ENCODE measurements at places on chromosomes 2 and 18.
A peak's percentile ranks its signal among the peaks of the same experiment; 100 is the strongest.

- no peak for DNase-seq
These were observed 94.5 kb downstream of the LAMA1 start for GRCh38 chr18:7023063-7023580.

- DNase-seq: peak; percentile 85
These were observed 577 bp upstream of the TANC1 start for GRCh38 chr2:158967731-158968395.

DNA sequence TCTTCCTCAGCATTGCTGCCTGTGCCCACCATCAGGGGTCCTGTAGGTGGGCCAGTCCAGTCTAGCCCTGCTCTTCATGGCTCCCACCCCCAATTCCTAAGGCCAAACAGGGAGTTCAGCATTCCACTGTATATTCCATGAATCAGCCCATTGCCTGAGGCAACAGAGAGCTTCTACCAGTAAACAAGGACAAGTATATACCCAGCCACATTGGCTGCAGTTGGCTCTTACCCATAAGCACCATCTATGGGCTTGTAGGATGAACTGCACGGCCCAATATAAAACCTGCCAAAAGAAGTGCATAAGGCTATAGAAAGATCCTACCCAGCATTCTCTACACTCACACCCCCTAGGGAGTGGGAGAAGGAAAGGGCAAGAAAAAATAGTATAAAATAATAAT, 95.1 kb upstream of the SALL3 start:
- DNase-seq: no peak

DNA sequence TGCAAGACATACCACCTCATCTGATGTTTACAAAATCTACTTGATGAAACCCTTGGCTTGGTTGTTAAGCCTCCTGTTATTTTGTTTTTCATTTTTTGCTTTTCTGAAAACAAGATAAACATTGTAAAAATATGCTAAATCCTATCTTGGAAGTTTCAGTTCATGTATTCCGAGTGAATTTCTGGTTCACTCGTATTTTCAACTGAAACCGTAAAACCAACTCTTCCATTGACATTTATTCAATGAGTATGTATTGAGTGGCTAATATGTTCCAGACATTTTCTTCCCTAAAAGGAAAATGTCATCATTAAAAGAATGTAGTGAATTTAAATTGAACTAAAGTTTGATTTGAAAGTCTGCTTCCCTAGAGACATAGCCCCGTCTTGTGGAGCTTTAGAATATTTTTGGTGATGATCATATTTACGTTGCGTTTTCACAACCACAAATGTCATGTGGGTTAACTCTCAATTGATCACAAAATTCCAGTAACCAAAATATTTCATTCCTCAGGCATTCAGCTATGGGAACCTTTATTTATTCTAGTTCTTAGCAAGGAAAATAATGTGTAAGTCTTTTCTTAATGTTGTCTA, 204.2 kb downstream of the MBD2 start:
- DNase-seq: no peak

DNA sequence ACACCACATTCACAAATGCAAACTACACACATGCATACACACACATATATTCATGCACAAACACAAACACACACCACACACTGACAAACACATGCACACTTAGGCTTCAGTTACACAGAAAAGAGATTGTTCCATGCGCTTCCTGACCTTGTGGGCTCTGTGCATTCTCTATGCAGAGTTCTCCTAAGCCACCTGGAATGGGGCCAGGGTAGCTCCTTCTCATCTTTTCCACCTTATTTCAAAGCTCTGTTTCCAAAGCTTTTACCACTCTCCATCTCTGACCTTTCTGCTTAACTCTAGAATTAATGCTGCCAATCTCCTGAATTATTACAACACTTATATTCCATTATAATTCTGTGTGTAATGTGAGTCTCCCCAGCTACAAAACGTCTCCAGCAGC, 522.3 kb upstream of the MYT1L start:
- DNase-seq: no peak

DNA sequence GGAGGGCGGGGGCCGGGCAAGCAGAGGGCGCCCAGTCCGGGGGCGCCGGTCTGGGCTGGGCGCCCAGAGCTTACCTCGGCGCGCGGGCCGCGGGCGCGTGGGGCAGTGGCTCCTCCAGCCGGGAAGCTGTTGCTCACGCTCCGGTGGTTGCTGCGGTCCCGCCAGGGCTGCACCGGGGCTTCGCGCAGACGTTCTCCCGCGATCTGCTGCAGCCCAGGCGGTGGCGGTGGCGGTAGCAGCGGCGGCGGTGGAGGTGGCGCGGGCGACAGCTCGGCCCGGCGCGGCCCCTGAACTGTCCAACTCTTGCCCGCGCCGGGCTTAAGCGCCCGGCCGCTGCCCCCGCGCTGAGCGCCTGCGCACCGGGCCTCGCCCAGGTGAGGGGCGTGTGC, 391 bp downstream of the ZNF385B start:
- no peak for DNase-seq

GRCh38 chr2:25506226-25506625, 164.5 kb upstream of the DNMT3A start:
- no peak for DNase-seq

DNA sequence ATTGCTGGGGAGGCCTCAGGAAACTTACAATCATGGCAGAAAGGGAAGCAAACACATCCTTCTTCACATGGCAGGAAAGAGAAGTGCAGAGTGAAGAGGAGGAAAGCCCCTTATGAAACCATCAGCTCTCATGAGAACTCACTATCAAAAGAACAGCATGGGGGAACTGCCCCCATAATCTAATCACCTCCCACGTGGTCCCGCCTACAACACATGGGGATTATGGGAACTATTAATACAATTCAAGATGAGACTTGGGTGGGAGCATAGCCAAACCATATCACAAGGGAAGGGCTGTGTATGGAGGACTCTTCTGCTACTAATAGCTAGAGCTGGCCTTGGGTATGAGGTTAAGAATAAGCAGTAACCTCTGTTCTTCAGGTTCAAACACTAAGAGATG, 8.8 kb upstream of the SETBP1 start:
- no peak for DNase-seq

- no peak for DNase-seq
These were observed 101.8 kb upstream of the MYO3B start for GRCh38 chr2:170076189-170076588.

DNA sequence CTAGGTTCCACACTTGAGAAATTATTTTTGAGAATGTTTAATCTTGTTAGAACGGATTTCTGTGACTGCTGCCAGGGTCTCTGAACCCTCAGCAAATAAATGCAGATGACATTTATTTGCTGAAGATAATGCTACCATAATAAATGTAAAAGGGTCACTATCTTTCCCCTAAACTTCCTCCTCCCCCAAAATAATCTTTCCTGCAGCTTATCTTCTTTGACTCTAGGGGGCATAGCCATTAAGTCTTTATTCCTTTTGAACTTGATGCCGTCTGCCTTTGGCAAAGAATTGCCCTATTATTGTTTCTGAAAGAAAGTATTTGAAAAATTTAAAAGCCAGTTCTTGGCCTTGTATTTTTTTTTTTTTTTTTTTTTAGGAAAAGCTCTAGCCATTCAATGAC, 63.6 kb upstream of the ACSL3 start:
- peak; percentile 42 for DNase-seq

DNA sequence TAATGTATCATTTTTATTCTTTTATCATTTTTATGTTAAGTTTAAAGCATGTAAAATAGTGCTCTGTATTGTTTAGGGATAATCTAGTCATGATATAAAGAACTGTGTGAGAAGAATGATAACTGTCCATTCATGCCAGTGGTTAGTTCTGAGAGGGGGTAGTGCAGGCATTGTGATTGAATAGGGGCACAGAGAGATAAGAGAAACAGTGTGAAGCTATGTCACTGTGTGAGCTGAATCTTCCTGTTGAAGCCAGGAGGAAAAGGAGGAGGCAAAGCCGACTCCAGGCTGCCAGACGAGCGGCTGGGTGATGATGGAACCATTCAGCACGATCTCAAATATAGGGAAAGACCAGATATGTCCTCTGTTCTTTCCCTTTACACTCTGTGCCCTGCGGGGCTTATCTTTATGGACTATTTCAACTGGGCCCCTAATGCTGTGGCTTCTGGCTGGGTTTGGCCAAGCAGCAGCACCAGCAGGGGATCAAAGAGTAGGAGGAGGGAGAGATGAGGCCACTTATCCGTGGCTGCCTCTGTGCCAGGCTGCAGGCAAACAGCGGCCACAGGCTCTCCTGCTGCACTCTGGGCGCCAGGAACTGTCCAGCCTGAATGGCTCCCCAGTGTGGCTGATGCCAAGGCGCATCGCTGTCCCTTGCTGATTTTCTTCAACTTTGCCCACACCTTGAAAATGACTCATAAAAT, 128.0 kb downstream of the SPP2 start:
- no peak for DNase-seq

DNA sequence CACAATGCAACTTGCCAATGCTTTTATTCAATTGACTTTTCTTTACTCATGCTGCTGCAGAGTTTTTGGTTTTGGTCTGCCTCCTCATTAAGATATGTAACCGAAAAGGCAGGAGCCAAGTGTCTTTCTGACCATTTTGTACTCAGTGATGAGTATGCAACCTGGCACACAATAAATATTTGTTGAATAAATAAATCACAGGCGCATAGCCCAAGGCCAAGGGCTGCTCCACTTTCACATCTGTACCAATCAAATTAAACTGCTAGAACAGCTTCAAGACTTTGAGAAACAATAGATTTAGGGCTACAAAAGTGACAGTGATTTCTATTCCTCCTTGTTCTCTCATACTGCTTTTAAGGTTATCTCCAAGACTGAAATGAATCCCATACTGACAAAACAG, 828.2 kb downstream of the RNF144A start:
- no peak for DNase-seq

DNA sequence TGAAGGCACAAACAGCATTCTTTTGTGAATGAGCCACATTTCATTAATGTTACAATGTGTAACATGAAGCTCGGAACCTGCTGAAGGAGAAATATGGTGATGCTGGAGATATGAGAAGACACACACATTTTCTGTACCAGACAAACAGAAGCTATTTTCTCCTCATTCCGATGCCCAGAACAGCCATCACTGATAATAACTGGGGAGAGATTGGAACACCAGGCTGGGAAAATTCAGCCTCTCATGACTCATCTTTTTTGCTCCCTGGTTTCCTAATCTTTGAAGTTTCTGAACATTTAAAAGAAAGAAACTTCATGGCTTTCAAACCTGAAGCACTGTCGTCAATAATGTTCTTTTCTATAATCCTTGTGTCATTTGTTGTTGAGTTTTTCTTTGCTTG, 110.9 kb downstream of the LYPD6 start:
- DNase-seq: no peak

- no peak for DNase-seq
These were observed 74.4 kb upstream of the COPS8 start for GRCh38 chr2:237011206-237011795.

DNA sequence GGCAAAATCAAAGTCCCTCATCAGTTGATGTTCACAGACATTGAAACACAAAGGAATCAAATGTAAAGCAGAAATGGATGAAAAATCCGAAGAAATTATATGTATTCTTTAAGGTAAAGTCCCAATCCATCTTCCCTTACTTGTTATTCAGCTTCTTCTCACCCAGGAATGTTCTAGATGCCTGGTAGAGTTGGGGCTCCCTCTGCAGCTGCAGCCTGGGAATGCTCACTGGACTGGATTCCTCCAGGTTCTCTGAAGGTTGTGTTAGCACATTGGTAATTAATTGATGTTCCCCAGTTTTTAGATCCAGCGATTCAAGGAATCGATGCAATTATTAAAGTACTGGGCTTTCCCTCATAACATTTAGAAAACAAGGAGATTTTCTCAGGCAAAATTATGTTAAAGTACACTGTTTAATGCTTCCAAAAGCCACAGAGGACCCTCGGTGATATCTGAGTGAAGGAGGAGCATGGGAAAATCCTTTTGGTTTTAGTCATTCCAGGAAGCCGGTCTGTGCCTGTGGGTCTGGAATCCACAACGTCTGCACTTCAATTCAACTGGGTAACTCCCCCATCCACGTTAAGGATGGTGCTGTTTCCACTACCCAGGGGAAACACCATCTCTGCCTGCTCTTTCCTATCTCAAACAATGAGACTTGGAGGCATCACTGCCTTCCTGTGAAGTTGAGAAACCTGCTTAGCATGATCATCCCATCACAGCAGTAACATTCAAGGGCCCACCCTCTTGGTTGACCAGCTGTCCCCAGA, 22.0 kb downstream of the NTSR2 start:
- DNase-seq: peak; percentile 20

DNA sequence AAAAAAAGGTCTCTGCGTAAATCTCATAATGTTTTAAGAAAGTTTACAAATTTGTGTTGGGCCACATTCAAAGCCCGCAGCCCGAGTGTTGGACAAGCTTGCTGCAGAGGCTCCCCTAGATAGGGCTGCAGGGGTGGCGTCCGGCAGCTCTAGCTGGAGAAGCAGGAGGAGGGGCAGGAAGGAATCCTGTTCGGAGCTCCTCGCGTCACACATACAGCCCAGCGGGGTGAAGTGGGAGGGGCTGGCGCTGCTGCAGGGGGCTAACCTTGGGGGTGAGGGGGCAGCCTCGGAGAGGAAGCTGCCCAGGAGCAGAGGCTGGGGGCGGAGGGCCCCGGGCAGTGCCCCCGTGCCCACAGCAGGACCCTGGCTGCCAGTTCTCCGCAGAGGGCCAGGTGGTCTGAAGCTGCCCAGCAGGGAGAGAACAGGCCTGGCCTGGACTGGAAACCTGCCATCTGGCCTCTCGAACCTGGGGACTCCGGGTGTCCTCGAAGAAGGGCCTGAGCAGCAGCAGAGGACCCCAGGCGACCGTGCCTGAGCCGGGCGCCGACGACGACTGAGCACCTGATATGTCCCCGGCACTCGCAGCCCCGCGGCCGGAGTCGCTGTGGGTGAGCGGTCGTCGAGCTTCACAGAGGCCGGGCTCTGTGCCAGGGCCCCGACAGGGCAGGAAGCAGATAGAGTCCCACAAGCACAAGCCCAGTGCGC, 2.6 kb upstream of the GPR35 start:
- no peak for DNase-seq

DNA sequence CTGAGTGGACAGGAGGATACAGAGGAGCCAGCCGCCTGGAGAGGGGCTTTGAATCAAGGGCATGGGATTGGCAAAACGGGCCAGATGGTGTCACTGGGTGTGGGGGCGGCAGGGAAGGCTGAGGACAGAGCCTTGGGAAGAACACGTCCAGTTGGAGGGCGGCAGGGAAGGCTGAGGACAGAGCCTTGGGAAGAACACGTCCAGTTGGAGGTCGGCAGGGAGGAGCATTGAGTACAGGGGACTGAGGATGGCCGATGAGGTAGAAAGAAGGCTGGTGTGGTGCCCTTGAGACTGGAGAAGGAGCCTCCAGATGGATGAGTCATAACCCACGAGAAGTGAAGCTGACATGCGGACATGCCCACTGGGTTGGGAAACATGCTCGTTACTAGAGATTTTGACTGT, 4.5 kb downstream of the HES6 start:
- DNase-seq: no peak
